NCI-H146 (cell line): ENCODE measurements at places on chromosomes 3 and 15.
A peak's percentile ranks its signal among the peaks of the same experiment; 100 is the strongest.

GRCh38 chr3:54062546-54062945 lies 59.8 kb upstream of the CACNA2D3 start:
- no peak for DNase-seq

GRCh38 chr15:77633134-77633912 lies 611 bp upstream of the LINGO1 start:
- peak; percentile 82 for DNase-seq

DNA sequence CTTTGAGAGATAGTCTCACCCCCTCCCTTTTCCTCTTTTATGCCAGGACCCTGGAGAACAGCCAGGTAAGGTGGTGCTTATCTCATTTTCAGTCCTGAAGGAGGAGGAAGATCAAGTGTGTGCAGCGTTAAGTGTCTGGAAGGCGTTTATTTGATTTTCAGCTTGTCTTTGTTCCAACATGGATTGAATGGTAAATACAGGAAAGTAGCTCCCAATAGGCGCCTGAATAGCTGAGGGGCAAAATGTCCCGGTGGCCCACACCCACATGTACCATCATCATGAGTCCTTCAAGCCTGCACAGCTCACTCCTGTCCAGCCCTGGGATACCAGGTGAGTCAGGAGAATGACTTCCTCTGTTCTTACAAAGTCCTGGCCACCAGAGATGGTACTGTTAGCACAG lies 73.5 kb downstream of the CEMIP start:
- DNase-seq = peak; percentile 12

DNA sequence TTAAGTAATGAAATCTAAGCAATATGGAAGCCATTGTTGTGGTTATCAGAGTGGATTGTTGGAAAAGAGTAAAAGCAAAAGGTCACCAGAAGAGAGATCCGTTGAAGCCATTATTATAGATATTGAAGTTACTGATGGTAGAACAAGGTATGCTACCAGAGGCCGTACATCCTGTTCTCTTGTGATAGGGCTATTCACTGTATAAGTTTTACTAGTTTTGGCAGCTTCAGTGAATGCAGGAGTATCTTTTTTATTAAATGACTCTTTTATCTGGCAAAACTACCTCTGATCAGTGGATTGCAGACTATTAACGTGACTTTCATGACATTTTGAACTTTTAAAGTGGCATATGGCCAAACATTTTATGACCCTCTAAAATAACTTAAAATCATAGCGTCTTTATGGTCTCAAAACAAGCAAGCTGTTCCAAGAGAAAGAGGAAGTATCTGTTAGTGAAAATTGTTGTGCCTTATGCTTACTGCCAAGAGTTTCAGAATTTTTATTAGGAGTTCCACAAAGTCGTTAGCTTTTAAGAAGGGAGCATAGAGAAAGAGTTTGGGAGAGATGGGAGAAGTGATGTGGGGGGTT lies 102.9 kb downstream of the LRRC49 start:
- DNase-seq = no peak
